ENCODE measurements at places on chromosomes 11 and 22.

- DNase-seq: no peak
Measured at GRCh38 chr11:64739871-64740270, 4.1 kb downstream of the RASGRP2 start.

- no peak for DNase-seq
Measured at GRCh38 chr11:46504817-46505613, 88.8 kb downstream of the AMBRA1 start.

GRCh38 chr22:37782340-37783168 is 25.2 kb upstream of the GCAT start:
- no peak for DNase-seq

DNA sequence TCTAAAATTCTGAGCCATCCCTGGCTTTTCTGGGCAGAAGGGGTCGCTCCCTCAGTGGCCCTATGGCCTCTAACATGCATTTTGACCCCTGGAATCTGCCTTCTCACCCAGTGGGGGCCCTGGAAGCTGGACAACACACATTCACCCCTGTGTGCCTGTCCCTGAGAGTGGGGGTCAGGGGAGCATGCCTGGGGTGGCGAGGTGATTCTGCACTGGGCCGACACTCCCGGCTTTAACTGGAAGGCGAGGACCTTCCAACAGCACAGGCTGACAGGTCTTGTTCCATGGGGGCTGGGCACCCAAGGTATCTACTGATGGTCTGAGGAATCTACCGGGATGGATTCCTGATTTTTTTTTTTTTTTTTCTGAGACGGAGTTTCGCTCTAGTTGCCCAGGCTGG is 10.7 kb downstream of the PPM1F start:
- DNase-seq: no peak

DNA sequence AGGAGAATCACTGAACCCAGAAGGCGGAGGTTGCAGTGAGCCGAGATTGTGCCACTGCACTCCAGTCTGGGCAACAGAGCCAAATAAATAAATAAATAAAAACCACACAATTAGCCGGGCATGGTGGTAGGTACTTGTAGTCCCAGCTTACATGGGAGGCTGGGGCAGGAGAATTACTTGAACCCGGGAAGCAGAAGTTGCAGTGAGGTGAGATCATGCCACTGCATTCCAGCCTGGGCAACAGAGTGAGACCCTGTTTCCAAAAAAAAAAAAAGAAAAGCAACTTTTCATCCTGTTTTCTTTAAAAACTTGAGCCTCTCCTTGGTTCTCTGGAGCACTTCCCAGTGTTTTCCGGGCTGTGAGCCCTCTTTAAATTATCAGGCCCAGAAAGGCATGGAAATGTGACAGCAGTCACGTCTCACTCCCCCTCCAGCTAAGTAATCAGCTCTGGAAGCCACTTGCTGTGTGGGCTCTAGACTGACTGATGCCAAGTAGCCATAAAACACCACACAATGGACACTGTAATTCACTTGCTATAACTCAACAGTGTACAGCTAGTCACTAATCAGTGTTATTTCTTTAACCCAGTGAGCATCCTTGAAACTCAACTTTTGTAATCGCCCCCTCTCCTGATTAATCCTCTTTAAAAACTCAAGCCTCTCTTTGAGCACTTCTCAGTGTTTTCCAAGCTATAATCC is 13.0 kb upstream of the MCHR1 start:
- no peak for DNase-seq

GRCh38 chr11:27231530-27231929 is 131.5 kb downstream of the CCDC34 start:
- no peak for DNase-seq

DNA sequence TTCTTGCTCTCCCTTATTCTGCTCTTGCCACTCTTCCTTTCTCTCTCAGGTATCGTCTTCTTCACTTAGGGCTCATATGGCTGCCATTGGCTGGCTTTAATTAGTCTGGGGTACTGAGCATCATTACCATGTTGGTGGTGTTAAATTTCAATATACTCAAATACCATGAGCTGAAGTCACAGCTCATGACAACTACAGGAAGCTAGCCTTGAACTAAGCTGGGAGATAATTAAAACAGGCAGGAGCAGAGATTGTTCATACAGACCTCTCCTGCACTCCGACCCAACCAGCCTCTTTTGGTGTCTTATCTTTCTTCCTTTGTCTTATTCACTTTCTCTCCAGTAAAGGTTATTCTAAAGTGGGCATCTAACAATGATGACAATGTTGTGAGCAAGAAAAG is 130.9 kb upstream of the BLID start:
- DNase-seq: no peak

DNA sequence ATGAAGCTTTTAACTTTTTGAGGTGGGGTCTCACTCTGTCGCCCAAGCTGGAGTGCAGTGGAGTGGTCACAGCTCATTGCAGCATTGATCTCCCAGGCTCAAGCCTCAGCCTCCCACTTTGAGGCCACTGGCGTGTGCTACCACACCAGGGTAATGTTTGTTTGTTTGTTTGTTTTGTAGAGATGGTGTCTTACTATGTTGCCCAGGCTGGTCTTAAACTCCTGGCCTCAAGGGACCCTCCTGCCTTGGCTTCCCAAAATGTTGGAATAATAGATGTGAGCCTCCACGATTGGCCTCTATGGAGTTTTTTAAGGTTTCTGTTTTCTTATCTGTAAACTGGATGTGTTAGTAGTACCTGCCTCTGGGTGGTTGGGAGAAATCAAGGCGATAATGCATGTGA is 41.4 kb downstream of the MED15 start:
- no peak for DNase-seq

DNA sequence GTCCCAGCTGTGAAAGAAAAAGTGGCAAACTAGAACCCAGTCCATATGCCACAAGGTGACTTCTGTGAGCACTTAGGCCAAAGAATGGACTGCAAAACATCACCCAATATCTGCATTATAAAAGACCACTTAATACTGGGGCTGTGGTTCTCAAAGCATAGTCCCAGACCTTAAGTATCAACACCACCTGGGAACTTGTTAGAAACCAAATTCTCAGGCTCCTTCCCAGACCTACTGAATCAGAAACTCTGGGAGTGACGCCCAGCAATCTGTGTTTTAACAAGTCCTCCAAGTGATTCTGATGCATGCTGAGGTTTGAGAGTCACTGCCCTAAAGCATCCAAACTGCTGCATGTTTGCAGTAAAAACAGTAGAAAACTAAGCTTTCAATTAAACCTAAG is 81.3 kb downstream of the SERGEF start:
- no peak for DNase-seq

DNA sequence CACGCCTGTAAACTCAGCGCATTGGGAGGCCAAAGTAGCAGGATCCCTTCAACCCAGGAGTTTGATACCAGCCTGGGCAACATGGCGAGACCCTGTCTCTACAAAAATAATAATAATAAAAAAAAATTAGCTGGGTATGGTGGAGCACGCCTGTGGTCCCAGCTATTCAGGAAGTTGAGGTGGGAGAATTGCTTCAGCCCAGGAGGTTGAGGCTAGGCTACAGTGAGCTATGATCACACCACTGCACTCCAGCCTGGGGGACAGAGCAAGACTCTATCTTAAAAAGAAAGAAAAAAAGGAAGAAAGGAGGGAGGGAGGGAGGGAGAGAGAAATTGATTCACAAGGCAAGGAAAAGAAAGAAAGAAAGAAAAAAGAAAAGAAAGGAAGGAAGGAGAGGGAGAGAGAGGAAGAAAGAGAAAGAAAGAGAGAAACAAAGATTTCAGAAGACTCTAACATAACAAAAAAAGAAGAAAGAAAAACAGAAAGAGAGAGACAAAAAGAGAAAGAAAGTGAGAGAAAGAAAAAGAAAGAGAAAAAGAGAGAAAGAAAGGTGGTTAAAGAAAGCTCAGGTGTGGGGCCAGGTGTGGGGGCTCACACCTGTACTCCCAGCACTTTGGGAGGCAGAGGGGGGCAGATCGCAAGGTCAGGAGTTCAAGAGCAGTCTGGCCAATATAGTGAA is 37.3 kb upstream of the MYH9 start:
- DNase-seq: no peak

DNA sequence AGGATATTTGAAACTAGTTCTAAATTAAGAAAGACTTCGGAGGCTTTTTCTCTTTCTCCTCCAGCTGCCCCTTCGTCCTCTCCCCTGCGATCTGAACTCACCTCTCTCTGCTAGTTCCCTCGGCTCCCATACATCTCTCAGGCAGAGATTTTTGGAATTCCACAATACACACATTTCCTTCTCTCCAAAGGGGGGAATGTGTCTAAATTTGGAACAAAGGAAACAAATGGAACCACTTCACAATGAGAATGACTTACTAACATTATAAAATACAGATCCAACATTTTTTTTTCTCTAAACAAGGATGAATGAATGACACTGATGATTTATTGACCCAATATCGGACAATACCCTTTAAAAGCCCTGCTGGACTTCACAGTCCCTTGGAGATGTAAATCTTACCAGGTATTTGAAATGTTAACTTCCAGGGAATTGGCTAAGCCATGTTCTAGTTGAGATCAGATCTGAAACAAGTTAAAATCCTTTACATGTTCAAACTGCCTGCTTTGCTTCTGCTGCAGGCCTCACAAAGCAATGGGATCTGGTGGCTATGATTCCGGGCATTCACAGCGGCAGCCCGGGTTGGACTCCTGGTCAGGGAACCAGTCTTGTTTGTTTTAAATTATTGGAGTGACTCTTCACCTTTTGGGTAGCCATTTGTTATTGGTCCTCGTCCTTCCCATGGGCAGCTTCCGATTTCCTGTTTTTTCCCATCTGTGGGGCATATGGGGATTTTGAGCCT is 20.5 kb upstream of the GSTP1 start:
- no peak for DNase-seq

- no peak for DNase-seq
Measured at GRCh38 chr11:87144252-87144651, 106.5 kb downstream of the TMEM135 start.

DNA sequence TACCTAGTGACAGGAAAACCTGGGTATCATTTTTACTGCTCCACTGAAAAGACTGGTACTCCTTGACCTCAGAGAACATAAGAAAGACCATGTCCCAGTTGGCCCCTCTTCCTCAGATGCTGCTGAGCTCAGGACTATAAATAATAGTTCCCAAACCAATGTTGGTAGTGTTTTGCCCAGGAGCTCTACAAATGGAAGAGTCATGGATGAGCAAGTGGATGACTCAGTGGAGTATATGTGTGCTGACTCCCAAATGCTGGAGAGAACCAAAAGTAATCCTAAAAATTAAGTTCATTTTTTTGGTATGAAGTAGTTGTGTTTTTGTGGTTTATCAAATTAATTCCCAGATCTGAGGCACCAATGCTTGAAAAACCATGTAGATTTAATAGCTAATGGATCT is 482.0 kb downstream of the KCNA4 start:
- no peak for DNase-seq

DNA sequence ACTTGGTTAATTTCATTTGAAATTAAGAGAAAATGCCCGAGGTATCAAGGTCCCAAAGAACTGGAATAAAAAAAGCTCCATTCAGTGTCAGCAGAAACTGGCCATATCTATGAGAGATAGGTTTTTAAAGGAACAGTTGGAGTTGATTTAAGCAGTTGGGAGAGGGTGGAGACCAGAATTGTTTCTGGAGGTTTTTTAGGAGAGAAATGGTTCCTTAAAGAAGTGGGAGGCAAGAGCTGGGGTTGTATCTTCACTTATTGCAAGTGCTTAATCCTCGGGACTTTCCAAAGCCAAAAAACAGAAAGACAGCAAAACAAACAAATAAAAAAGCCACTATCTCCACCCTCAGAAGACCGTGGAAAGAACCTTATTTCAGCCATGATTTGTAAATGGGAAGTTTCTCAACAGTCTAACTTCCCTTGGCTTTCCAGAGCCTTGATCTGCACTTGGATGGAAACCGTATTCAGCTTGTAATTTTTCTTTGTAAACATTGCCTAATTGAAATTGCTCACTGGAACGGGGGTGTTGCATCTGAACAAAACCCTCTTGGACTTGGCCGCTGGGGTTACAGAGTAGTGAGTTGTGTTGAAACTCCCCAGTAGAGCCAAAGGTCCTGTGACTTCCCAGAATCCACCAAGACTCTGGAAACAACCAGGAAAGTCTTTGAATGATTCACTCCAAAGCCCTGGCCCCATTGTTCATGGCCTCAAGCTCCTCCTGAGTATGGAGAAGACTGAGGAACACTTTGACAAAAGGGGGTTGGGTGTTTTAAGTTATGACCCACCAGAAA is 115.6 kb downstream of the SLC1A2 start:
- peak; percentile 63 for DNase-seq

GRCh38 chr11:23022854-23023253 is 162.6 kb upstream of the CCDC179 start:
- no peak for DNase-seq

DNA sequence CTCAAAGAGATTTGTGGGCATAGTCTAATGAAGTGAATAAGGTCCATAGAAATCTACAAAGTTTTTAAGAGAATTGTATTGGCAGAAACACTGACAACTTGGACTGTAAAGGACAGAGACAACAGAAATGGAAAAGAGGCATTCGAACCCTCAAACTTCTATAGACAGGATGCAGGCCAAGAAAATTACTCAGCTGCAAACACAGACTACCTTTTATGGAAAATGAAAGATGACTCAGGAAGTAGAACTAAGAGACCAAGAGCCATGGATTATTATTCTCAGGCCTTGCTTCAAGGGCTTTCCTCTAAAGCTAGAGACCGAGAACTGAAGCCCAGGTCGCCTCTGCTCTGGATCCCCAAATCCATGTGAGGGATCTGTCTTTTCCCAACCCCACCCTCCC is 3.8 kb upstream of the PELI3 start:
- no peak for DNase-seq

DNA sequence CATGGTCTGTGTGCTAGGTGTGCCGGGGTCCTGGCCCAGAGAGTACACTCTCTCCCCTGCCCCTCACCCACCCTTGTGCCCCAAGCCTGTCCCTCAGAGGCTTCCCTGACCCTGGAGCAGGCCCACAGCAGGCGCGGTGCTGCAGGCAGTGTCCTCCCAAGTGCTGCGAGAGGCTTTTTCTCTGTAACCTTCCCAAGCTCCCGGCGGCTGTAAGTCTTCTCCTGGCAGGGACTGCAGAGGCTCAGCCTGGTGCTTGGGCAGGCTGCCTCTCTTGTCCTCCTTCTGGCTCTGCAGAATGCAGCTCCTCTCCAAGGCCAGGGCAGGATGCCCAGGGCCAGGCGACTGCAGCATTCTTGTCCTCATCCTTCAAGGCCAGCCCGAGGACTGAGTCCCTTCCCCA is 15.9 kb downstream of the RFPL1 start:
- no peak for DNase-seq

DNA sequence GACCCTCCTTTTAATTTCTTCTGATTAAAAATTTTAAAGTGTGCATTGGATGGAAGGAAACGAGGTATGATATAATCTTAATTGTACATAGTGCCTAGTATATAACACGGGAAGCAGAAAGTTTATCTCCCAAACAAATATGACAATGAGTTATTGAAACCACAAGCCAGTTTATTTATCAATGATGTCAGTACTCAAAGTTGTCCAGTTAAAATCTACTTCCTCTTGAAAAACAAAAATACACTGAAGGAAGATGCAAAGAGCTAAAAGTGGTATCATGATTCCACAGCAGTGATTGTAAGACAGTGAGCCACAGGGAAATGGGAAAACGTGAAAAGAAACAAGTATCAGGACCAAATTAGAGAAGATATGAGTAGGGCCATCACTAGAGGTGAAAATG is 18.8 kb upstream of the OR5B21 start:
- no peak for DNase-seq
